B cell (primary cell): ENCODE measurements at places on chromosomes 5 and 9. TPM values are rescaled to one million over a fixed set of nuclear protein-coding genes. Genes with fewer than 3 reads are reported as not detected.

The C6 gene
- not detected in 2 replicates for total RNA-seq

The CCL21 gene
- total RNA-seq: not detected in 2 replicates

The MAP1B gene
- 0.07 and 0.15 TPM in 2 replicates for total RNA-seq

- H3K4me3 ChIP-seq: no peak overlapping the region
- H3K36me3 ChIP-seq: no peaks in the 10 kb centered on the region
- H3K27ac ChIP-seq: no peak overlapping the region
- H3K27me3 ChIP-seq: no peaks in the 10 kb centered on the region
These were observed 87.7 kb upstream of the LRRTM2 start for GRCh38 chr5:138962614-138963370.

The CNTNAP3B gene
- total RNA-seq: 0.80 and 0.89 TPM in 2 replicates

- no peaks in the 10 kb centered on the region for H3K27me3 ChIP-seq
- no peaks in the 10 kb centered on the region for H3K36me3 ChIP-seq
- no peak overlapping the region for H3K27ac ChIP-seq
- DNase-seq: no peak
- H3K4me3 ChIP-seq: no peak overlapping the region
- no peaks in the 10 kb centered on the region for H3K4me1 ChIP-seq
These were observed 10.8 kb downstream of the RASGEF1C start for GRCh38 chr5:180198208-180198607.

The PRRT1B gene
- total RNA-seq: not detected in 2 replicates

The EDIL3 gene
- total RNA-seq: not detected in 2 replicates

GRCh38 chr5:178514851-178515418 lies 75.3 kb downstream of the COL23A1 start:
- no peaks in the 10 kb centered on the region for H3K36me3 ChIP-seq
- H3K27ac ChIP-seq: no peak overlapping the region
- no peak overlapping the region for H3K4me3 ChIP-seq

DNA sequence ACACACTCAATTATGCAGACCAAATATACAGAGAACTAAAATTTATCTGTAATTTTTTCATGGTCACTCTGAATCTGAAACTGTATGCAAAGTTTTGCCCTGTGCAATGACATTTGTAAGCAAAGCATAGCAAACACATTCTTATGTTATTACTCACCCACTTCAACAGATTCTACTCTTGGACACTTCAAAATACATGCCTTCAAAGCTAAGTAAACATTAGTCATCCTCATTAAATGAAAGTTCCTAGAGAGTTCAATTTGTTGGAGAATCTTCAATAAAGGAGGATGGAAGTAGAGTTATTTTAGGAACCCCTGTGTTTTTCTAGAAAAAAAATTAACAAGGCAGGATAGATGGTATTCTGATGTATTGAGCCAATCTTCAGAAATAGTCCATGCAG lies 639.7 kb upstream of the C9orf72 start:
- no peak overlapping the region for H3K27ac ChIP-seq
- H3K27me3 ChIP-seq: no peaks in the 10 kb centered on the region
- H3K36me3 ChIP-seq: no peaks in the 10 kb centered on the region
- no peak overlapping the region for H3K4me3 ChIP-seq
- no peak for DNase-seq

The GARIN3 gene
- not detected in 2 replicates for total RNA-seq

The OR13D1 gene
- not detected in 2 replicates for total RNA-seq

The PTGES gene
- total RNA-seq: not detected in 2 replicates

- no peak overlapping the region for H3K4me3 ChIP-seq
- peaks cover 19% of the 10 kb centered on the region for H3K4me1 ChIP-seq
- H3K36me3 ChIP-seq: no peaks in the 10 kb centered on the region
- no peaks in the 10 kb centered on the region for H3K27me3 ChIP-seq
- no peak for DNase-seq
These were observed 18.8 kb downstream of the UBE2R2 start for GRCh38 chr9:33835625-33836260.

DNA sequence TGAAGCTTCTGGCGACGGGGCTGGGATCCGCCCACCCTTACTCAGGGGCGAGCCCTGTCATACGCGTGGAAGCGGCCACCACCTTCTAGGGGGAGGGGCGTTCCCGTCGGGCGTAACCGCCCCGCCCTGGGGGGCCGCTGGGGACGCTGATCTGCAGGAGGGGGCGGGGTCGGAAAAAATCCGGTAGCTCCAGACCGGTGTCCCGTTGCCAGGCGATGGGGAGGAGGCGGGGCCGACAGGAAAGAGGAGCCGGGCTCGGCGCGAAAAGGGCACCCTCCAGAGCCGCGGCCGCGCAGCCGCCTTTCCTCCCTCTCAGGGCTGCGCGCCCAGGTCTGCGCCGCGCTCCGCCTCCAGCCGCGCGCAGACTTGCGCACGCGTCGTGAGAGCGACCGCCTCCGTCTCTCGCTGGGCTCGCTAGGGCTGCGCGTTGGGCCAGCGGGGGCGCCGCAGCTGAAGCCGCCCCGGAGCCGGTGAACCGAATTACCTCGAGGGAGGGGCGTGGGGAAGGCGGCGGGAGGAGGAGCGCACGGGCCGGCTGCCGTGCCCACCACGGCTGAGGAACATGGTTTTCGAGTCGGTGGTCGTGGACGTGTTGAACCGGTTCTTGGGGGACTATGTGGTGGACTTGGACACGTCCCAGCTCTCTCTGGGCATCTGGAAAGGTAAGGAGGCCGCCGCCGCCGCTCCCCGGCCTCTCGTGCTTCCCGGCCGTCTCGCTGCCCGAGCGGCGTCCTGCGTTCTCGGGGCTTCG lies at the start of gene VPS13A:
VPS13A (plus strand) TSS at position 392 of the 751 bp plus-strand sequence; CDS start at position 563, 171 bp downstream.
- H3K4me3 ChIP-seq: peak within 1 kb of the TSS; percentile 78
- H3K4me1 ChIP-seq: peaks cover 18% of the 10 kb centered on the region
- no peaks in the 10 kb centered on the region for H3K36me3 ChIP-seq
- H3K27ac ChIP-seq: peak within 1 kb of the TSS; percentile 92
- no peaks in the 10 kb centered on the region for H3K27me3 ChIP-seq

GRCh38 chr5:168699002-168699401 lies 119.8 kb upstream of the PANK3 start:
- no peaks in the 10 kb centered on the region for H3K36me3 ChIP-seq
- no peaks in the 10 kb centered on the region for H3K27me3 ChIP-seq
- no peak overlapping the region for H3K27ac ChIP-seq
- no peak for DNase-seq
- no peak overlapping the region for H3K4me3 ChIP-seq

GRCh38 chr5:115842089-115842935 lies 577 bp downstream of the AP3S1 start:
- no peak for DNase-seq
- no peaks in the 10 kb centered on the region for H3K27me3 ChIP-seq
- peak overlapping the region; percentile 81 for H3K4me3 ChIP-seq
- H3K4me1 ChIP-seq: peaks cover 45% of the 10 kb centered on the region

GRCh38 chr9:134650431-134651190 lies 9.0 kb downstream of the COL5A1 start:
- no peak overlapping the region for H3K4me3 ChIP-seq
- no peak overlapping the region for H3K27ac ChIP-seq
- no peaks in the 10 kb centered on the region for H3K36me3 ChIP-seq
- no peak for DNase-seq

DNA sequence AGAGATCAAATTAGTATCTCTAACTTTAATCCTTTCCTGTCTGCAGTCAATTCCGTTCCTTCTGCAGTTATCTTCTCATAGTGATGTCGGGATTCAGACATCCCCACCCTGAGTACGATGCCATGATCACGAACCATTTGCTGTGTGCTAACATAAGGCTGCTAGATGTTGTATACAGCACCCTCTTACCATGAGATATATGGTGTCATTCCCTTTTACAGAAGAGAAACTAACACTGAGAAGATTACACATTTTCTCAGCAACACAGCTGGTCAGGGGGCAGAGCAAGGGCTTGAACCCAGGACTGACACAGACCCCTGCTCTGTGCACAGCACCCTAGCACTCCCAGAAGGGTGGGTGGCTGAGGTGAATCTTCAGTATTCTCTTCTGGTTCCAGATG lies 46.9 kb upstream of the HSD17B4 start:
- peak overlapping the region; percentile 73 for H3K27ac ChIP-seq
- no peak overlapping the region for H3K4me3 ChIP-seq
- H3K27me3 ChIP-seq: no peaks in the 10 kb centered on the region
- DNase-seq: no peak
- no peaks in the 10 kb centered on the region for H3K36me3 ChIP-seq

The SLC6A19 gene
- not detected in 2 replicates for total RNA-seq

The SLC45A2 gene
- total RNA-seq: 0.39 TPM in 1 of 2 replicates, not detected in the other

GRCh38 chr5:43065387-43065947 lies 25.3 kb upstream of the ANXA2R start:
- H3K36me3 ChIP-seq: peaks cover 2% of the 10 kb centered on the region
- peaks cover 29% of the 10 kb centered on the region for H3K4me1 ChIP-seq
- DNase-seq: peak; percentile 69
- peak overlapping the region; percentile 87 for H3K4me3 ChIP-seq

DNA sequence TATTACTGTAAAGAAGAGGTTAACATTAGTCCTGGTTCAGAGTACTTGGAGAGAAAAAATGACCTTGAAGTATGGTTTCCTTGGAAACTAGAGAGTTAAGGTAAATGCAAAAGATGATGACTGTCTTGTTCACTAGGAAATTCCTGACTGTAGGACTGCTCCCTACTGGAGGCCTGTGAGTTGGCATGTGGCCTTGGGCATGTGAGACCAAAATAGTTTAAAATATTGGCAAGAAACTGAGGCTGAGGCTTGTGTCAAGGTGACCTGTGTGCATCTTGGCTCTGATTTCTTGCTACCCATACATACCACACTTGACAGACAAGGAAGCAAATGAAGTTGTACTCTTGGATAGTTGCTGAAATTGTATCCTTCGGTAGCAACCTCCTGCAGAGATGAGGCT lies 96.5 kb downstream of the TARS1 start:
- DNase-seq: no peak
- H3K27me3 ChIP-seq: peaks cover 3% of the 10 kb centered on the region
- no peak overlapping the region for H3K27ac ChIP-seq
- no peaks in the 10 kb centered on the region for H3K4me1 ChIP-seq
- no peaks in the 10 kb centered on the region for H3K36me3 ChIP-seq
- H3K4me3 ChIP-seq: no peak overlapping the region

The PCDHGA3 gene
- 0.29 and 0.32 TPM in 2 replicates for total RNA-seq

DNA sequence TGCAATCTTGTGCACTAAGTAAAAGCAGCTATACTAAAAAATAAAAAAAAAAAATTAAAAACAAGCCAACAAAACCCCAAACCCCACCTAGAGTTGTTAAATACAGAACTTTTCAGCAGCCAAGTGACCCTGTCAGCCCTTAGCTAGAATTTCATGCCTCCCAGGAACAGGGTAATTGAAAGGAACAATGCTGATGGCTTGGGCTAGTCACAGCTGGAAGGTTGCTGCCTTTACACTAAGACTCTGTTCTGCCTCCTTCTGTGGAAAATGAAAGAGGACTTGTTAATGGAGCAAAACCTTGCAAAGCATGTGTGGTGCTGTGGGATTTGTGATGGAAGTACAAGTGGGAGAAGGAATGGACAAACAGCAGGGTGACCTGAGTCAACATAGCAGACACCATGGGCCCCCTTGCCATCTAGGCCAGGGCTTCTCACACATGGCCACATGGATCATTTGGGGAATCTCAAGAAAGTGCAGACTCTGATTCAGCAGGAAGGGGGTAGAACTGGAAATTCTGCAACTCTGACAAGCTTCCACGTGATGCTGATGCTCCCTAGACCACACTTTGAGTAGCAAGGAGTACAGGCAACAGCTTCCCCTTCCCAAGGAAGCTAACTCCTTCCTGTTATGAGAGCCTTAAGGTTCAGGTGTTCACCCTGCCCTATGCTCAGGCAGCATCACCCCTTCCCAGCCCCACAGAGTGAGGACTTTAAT lies 14.9 kb upstream of the TMEM252 start:
- no peak overlapping the region for H3K4me3 ChIP-seq
- DNase-seq: no peak
- peaks cover 13% of the 10 kb centered on the region for H3K4me1 ChIP-seq
- no peak overlapping the region for H3K27ac ChIP-seq
- H3K27me3 ChIP-seq: no peaks in the 10 kb centered on the region

DNA sequence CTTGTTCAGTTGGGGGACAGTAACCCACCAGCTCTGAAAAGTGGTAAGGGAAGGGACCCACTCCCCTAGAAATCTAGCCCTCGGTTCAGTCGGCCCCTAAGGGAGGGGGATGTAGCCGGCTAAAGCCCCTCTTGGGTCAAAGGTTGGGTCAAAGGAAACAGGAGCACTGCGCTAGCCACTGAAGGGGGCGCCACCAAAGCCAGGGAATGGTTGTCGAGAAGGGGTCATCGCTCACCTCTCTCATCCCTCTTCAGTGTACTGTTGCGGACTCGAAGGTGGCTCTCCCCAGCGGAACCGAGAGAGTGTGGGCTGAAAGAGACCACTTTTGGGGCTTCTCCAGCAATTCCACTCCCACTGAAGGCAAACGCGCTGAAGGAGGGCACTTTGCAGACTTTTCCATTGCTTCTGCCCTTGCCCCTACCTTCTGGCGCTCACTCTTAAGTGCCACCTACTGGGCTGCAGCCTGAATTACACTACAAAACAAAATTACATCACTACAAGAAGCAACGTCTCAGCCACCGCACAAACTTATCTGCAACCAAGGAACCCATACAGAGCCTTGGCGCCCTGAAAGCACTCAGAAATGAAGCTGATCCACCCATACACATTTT lies 396.9 kb downstream of the PDE4D start:
- no peaks in the 10 kb centered on the region for H3K36me3 ChIP-seq
- DNase-seq: peak; percentile 8
- no peak overlapping the region for H3K27ac ChIP-seq
- no peaks in the 10 kb centered on the region for H3K27me3 ChIP-seq
- no peaks in the 10 kb centered on the region for H3K4me1 ChIP-seq
- H3K4me3 ChIP-seq: no peak overlapping the region

The GTF2H2C gene
- 46.2 and 55.7 TPM in 2 replicates for total RNA-seq

- no peaks in the 10 kb centered on the region for H3K27me3 ChIP-seq
- H3K4me3 ChIP-seq: no peak overlapping the region
- H3K4me1 ChIP-seq: no peaks in the 10 kb centered on the region
- no peak overlapping the region for H3K27ac ChIP-seq
These were observed 681.9 kb downstream of the ISL1 start for GRCh38 chr5:52065182-52065581.

The CNTLN gene
- 0.51 and 0.94 TPM in 2 replicates for total RNA-seq

The FOXD4L4 gene
- 0.90 and 1.1 TPM in 2 replicates for total RNA-seq

GRCh38 chr5:102154291-102154690 lies 141.8 kb downstream of the SLCO4C1 start:
- H3K27ac ChIP-seq: no peak overlapping the region
- no peaks in the 10 kb centered on the region for H3K27me3 ChIP-seq
- no peak overlapping the region for H3K4me3 ChIP-seq
- no peaks in the 10 kb centered on the region for H3K36me3 ChIP-seq

DNA sequence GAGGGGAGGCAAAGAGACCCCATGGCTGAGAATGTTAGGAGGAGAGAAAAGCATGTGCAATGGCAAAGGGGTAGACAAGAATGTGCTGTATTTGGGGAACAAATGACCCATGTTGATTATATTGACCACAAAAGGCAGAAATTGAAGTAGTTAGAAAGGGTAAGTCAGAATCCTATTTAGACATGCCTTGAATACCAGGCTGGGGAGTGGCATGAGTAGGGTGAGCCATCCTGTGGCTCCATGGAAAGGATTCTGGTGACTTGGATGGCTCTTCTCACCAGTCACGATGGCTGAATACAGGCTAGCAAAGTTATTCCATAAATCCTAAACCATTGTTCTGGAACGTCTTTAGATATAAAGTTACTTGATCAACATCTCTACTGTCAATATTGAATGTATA lies 73.4 kb upstream of the MEF2C start:
- no peaks in the 10 kb centered on the region for H3K36me3 ChIP-seq
- no peak overlapping the region for H3K27ac ChIP-seq
- H3K27me3 ChIP-seq: no peaks in the 10 kb centered on the region
- H3K4me1 ChIP-seq: peaks cover 13% of the 10 kb centered on the region
- DNase-seq: no peak

GRCh38 chr9:128081056-128081455 lies 13.0 kb downstream of the SLC25A25 start:
- no peaks in the 10 kb centered on the region for H3K27me3 ChIP-seq
- no peak for DNase-seq
- no peak overlapping the region for H3K4me3 ChIP-seq
- H3K36me3 ChIP-seq: peaks cover 7% of the 10 kb centered on the region
- H3K4me1 ChIP-seq: peaks cover 3% of the 10 kb centered on the region
